ENCODE measurements at places on chromosomes 6 and 20. TPM values are rescaled to one million over a fixed set of nuclear protein-coding genes. Genes with fewer than 3 reads are reported as not detected.

SLC17A2 gene
- not detected for total RNA-seq

DNA sequence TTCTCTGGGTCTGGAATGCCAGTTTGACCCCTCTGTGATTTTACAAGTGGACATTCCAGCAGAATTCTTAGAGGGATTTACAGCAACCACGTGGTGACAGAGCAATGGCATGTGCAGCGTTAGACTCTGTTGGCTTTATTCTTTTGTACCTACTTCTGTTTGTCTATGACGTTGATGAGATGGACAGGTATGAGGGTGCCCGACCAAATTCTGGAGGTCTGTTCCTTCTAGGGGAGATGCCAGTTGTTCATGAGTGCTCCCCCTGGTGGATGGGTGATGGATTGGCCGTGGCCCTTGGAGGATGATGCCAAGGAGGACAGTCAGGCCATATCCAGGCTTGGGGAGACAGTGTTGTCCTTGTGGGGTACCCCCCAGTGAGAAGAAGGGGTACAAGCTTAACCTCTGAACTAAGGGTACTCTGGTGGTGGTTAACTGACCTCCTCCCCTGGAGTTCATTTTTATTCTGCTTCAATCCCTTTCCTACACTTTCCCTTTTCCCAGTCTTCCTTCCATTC lies 198.6 kb downstream of the DTNBP1 start:
- DNase-seq: peak; percentile 53
- no peak overlapping the region for H3K27ac ChIP-seq
- peaks cover 19% of the 10 kb centered on the region for H3K36me3 ChIP-seq
- no peak overlapping the region for H3K4me3 ChIP-seq
- no peaks in the 10 kb centered on the region for H3K27me3 ChIP-seq

- H3K27ac ChIP-seq: no peak overlapping the region
- no peak overlapping the region for H3K4me3 ChIP-seq
- H3K36me3 ChIP-seq: no peaks in the 10 kb centered on the region
- no peaks in the 10 kb centered on the region for H3K4me1 ChIP-seq
- H3K27me3 ChIP-seq: peaks cover 14% of the 10 kb centered on the region
- no peak for DNase-seq
Observed at GRCh38 chr6:160379466-160379865, 31.3 kb downstream of the SLC22A3 start.

- H3K27me3 ChIP-seq: no peaks in the 10 kb centered on the region
- H3K36me3 ChIP-seq: peaks cover 15% of the 10 kb centered on the region
- no peak overlapping the region for H3K4me3 ChIP-seq
- no peak for DNase-seq
- H3K27ac ChIP-seq: peak overlapping the region; percentile 11
Observed at GRCh38 chr20:32543570-32544259, 41.4 kb downstream of the NOL4L start.

- peaks cover 4% of the 10 kb centered on the region for H3K27me3 ChIP-seq
- peak overlapping the region; percentile 44 for H3K4me3 ChIP-seq
- H3K36me3 ChIP-seq: peaks cover 3% of the 10 kb centered on the region
- peaks cover 12% of the 10 kb centered on the region for H3K4me1 ChIP-seq
- DNase-seq: peak; percentile 74
Observed at GRCh38 chr20:63442100-63442493, 30.4 kb downstream of the KCNQ2 start.

GRCh38 chr6:25130518-25130917 lies 148.7 kb upstream of the CARMIL1 start:
- peaks cover 26% of the 10 kb centered on the region for H3K4me1 ChIP-seq
- DNase-seq: no peak

C6orf89 gene
- 46.0 TPM for total RNA-seq

KCTD20 gene
- total RNA-seq: 45.7 TPM

MUC22 gene
- not detected for total RNA-seq

GRCh38 chr20:50450493-50450826 lies 59.7 kb upstream of the PTPN1 start:
- H3K36me3 ChIP-seq: no peaks in the 10 kb centered on the region
- peak overlapping the region; percentile 8 for H3K27ac ChIP-seq
- no peak for DNase-seq

GRCh38 chr6:118080547-118080946 lies 173.5 kb downstream of the SLC35F1 start:
- DNase-seq: no peak
- H3K4me3 ChIP-seq: no peak overlapping the region
- H3K36me3 ChIP-seq: no peaks in the 10 kb centered on the region

- peaks cover 4% of the 10 kb centered on the region for H3K27me3 ChIP-seq
- DNase-seq: no peak
- no peaks in the 10 kb centered on the region for H3K36me3 ChIP-seq
- no peak overlapping the region for H3K4me3 ChIP-seq
- H3K4me1 ChIP-seq: peaks cover 21% of the 10 kb centered on the region
- H3K27ac ChIP-seq: no peak overlapping the region
Observed at GRCh38 chr20:63783970-63784369, 44.4 kb downstream of the SLC2A4RG start.

HUS1B gene
- total RNA-seq: 1.6 TPM

- H3K27ac ChIP-seq: peak overlapping the region; percentile 61
- H3K4me3 ChIP-seq: peak overlapping the region; percentile 39
- no peaks in the 10 kb centered on the region for H3K36me3 ChIP-seq
- H3K27me3 ChIP-seq: no peaks in the 10 kb centered on the region
- peak; percentile 80 for DNase-seq
Observed at GRCh38 chr20:62117658-62118057, 4.6 kb upstream of the LSM14B start.

- peak within 1 kb of the TSS; percentile 94 for H3K4me3 ChIP-seq
- peaks cover 18% of the 10 kb centered on the region for H3K27me3 ChIP-seq
- no peaks in the 10 kb centered on the region for H3K36me3 ChIP-seq
- peaks cover 11% of the 10 kb centered on the region for H3K4me1 ChIP-seq
- DNase-seq: peak; percentile 100
- peak within 1 kb of the TSS; percentile 79 for H3K27ac ChIP-seq
Observed at GRCh38 chr6:41779788-41780550, at the start of gene FRS3. TSS of gene FRS3 (minus strand) at chr6:41779900. CDS start at chr6:41776987, 2,913 bp downstream.

RAB44 gene
- not detected for total RNA-seq
